ENCODE measurements at places on chromosomes 1 and 21.

DNA sequence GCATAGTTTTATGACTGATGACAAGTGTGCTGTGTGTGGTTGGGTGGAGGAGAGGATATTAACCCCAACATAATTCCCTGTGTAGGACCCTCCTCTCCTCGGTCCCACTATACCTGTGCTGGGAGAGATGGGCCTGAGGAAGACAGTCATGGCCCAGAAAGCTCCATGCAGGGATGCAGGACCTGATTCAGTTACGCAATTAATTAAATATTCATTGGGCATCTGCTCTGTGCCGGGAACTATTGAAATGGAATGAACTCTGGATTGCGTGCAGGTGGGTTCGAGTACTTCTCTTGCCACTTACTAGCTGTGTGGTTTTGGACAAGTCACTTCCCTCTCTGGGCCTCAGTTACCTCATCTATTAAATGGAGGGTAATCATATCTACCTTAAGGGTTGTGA lies 74.6 kb downstream of the CD247 start:
- no peak for DNase-seq

- DNase-seq = no peak
These were observed 49.0 kb downstream of the CCN1 start for GRCh38 chr1:85629532-85629920.

- DNase-seq = no peak
These were observed 10.2 kb downstream of the KCNC4 start for GRCh38 chr1:110220324-110220723.

DNA sequence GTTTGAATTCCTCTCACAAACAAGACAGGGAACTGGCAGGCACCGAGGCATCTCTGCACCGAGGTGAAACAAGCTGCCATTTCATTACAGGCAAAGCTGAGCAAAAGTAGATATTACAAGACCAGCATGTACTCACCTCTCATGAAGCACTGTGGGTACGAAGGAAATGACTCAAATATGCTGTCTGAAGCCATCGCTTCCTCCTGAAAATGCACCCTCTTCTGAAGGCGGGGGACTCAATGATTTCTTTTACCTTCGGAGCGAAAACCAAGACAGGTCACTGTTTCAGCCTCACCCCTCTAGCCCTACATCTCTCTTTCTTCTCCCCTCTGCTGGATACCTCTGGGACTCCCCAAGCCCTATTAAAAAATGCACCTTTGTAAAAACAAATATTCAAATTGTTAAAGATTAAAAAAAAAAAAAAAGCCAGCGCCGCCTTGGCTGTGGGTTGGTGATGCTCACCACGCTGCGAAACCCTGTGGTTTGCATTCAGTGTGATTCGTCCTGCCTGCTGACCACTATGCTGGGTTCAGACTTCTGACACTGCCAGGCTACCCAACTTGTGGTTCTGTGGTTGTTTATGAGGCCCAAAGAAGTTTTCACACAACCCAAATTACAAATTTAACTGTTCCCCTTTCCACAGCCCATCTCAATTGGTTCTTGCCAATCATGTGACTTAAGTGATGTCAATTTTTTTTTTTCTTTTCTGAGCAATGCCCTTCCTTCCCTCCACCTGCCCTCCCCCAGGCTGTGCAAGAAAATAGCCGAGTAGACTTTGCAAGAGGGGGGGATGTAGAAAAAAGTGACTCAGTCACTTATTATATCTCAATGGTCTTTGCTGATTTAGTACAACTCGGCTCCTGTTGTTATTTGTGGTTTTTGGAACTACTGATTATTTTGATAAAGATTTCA lies at the start of gene RUNX1:
RUNX1 (minus strand) TSS at position 597 of the 912 bp plus-strand sequence.
- DNase-seq = peak; percentile 61

- DNase-seq = no peak
These were observed 23.3 kb downstream of the EPHA10 start for GRCh38 chr1:37741662-37742061.

All from skeletal muscle cell (primary cell).